ENCODE measurements at places on chromosomes 7 and 10. TPM values are rescaled to one million over a fixed set of nuclear protein-coding genes. Genes with fewer than 3 reads are reported as not detected.

DNA sequence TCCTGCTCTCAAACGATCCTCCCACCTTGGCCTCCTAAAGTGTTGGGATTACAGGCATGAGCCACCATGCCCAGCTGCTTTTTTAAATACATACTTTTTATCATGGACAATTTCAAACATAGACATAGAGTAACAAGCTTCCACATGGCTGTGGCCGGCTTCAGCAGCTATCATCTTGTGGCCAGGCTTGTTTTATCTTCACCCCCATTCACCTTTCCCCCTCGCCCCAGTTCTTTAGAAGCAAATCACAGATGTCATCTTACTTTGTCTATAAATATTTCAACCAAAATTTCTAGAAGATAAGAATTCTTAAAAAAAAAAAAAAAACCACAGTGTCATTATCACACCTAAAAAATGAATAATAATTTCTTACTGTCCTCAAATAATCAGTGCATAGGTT is 5.9 kb downstream of the FOXK1 start:
- peaks cover 10% of the 10 kb centered on the region for H3K4me1 ChIP-seq
- no peak overlapping the region for H3K4me3 ChIP-seq
- no peaks in the 10 kb centered on the region for H3K27me3 ChIP-seq
- H3K36me3 ChIP-seq = no peaks in the 10 kb centered on the region

GRCh38 chr7:103524042-103524907 is 78.3 kb upstream of the SLC26A5 start:
- no peak for DNase-seq
- no peak overlapping the region for H3K27ac ChIP-seq
- no peaks in the 10 kb centered on the region for H3K27me3 ChIP-seq

DNA sequence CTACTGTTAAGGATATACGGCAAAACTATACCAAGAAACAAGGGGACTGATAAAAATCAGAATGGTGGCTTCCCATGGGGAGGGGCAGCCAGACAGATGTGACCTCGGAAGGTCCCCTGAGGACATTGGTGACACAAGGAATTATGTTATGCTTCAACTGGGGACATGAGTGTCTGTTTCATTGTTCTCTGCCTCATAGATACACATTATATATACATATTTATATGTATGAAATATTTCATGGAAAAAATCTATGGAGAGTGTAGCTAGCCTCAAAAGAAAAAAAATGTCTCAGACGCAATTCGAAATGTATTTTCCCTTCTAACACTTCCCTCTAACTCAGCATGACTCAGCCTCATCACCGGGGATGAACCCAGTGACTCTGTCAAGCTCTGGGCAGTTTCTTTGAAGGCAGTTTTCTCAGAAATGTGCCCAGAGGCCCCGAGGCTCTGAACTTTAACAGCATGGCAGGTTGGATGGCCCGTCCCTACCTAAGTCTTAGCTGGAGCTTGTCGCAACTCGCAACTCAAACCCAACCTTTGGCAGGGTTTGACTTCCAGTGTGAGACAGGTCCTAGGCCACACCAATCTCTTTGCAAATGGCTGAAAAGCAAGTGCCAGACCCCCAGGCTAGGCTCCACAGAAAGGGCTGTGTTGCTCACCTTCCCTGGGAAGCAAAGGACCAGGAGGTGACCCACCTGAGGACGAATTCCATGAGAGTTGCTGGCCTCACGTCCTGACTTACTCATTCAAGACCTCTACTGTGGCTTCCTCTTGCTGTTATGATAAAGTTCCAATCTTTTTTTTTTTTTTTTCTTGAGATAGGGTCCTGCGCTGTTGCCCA is 86.9 kb downstream of the CARD11 start:
- peaks cover 24% of the 10 kb centered on the region for H3K27me3 ChIP-seq
- no peaks in the 10 kb centered on the region for H3K36me3 ChIP-seq
- no peak for DNase-seq
- H3K4me3 ChIP-seq = no peak overlapping the region

Gene LRIT2
- not detected for total RNA-seq

DNA sequence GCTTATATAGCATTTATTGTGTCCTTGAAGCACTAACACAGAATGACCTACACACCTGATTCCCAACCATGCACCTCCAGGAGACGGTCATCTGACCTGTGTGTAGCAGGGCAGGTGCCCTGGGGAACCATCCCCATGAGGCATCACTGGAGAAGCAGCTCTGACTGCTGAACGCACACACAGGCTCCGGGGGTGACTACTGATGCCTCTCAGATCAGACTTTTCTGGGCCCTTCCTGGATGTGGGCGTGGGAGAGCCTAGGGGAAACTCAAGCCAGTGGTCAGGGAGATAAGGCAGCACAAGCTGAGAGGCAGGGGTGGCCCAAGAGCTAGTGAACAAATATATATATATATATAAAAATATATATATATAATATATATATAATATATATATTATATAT is 37.6 kb downstream of the CPXM2 start:
- no peak overlapping the region for H3K27ac ChIP-seq
- no peak overlapping the region for H3K4me3 ChIP-seq
- no peaks in the 10 kb centered on the region for H3K36me3 ChIP-seq

- H3K27ac ChIP-seq = no peak overlapping the region
- H3K4me3 ChIP-seq = no peak overlapping the region
- no peaks in the 10 kb centered on the region for H3K4me1 ChIP-seq
- DNase-seq = no peak
- peaks cover 41% of the 10 kb centered on the region for H3K27me3 ChIP-seq
- no peaks in the 10 kb centered on the region for H3K36me3 ChIP-seq
Observed at GRCh38 chr10:97895915-97896314, 46.3 kb downstream of the GOLGA7B start.

Gene PILRA
- 52.3 TPM for total RNA-seq

GRCh38 chr10:132423966-132424861 is 27.2 kb downstream of the PWWP2B start:
- no peak overlapping the region for H3K4me3 ChIP-seq
- peaks cover 42% of the 10 kb centered on the region for H3K4me1 ChIP-seq
- H3K27me3 ChIP-seq = no peaks in the 10 kb centered on the region
- H3K36me3 ChIP-seq = no peaks in the 10 kb centered on the region
- no peak for DNase-seq
- H3K27ac ChIP-seq = no peak overlapping the region

Gene EN2
- total RNA-seq = not detected

GRCh38 chr10:69317626-69318105 is 39.4 kb downstream of the HK1 start:
- H3K27ac ChIP-seq = peak overlapping the region; percentile 93
- peaks cover 47% of the 10 kb centered on the region for H3K4me1 ChIP-seq
- H3K27me3 ChIP-seq = no peaks in the 10 kb centered on the region
- peak overlapping the region; percentile 95 for H3K4me3 ChIP-seq

DNA sequence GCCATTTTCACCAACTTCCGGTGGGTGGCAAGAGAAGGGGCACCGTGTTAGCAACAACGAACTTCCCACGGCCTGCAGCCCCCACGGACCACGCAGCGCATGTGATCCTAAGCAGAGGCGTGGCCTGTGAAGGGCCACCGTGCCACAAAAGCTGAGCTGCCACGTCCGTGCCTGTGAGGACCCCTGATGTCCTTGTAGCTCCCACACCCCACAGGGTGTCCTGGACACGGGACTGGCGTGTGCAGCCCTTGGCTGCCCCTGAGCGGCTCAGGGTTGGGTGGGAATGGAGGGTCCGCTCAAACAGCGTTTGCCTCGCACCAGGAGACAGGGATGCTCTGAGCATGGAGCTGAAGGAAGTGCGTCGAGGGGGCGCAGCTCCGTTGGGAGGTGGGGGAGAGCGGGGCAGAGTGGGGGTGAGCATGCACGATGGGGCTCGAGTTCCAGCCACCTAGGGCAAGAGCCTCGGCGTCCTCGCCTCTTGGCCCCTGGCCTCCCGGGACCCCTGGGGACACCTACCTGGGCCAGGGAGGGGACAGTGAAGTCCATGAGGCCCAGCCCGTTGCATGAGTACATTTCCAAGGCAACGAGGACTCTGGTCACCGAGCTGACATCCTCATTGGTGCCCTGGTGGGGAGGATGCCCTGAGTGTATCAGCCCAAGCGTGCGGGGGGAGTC is 33.6 kb downstream of the CFAP46 start:
- no peak overlapping the region for H3K27ac ChIP-seq
- H3K4me3 ChIP-seq = no peak overlapping the region
- H3K27me3 ChIP-seq = no peaks in the 10 kb centered on the region
- H3K4me1 ChIP-seq = no peaks in the 10 kb centered on the region
- no peak for DNase-seq
- no peaks in the 10 kb centered on the region for H3K36me3 ChIP-seq

Gene CHST3
- 10.3 TPM for total RNA-seq
